Muscle of arm (tissue), 14 donors: ENCODE measurements at places on chromosomes 6 and 20.

- peak; percentile 81 for DNase-seq
Measured at GRCh38 chr20:63537525-63538203, 488 bp upstream of the PTK6 start.

GRCh38 chr6:3438190-3439167 is 18.4 kb downstream of the SLC22A23 start:
- no peak for DNase-seq

- no peak for DNase-seq
Measured at GRCh38 chr6:16352258-16352635, 113.9 kb downstream of the GMPR start.

DNA sequence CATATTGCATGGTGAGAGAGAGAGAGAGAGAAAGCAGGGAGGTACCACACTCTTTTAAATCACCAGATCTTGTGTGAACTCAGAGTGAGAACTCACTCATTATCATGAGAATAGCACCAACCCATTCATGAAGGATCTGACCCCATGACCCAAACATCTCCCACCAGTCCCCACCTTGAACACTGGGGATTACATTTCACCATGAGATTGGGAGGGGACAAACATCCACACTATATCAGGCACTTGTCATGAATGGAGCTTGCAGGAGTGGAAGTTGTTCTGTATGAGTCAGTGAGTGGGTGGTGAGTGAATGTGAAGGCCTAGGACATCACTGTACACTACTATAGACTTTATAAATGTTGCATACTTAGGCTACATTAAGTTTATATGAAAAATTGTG is 47.7 kb upstream of the RNF182 start:
- DNase-seq = no peak

GRCh38 chr6:159540152-159540551 is 152.9 kb downstream of the SOD2 start:
- DNase-seq = no peak

DNA sequence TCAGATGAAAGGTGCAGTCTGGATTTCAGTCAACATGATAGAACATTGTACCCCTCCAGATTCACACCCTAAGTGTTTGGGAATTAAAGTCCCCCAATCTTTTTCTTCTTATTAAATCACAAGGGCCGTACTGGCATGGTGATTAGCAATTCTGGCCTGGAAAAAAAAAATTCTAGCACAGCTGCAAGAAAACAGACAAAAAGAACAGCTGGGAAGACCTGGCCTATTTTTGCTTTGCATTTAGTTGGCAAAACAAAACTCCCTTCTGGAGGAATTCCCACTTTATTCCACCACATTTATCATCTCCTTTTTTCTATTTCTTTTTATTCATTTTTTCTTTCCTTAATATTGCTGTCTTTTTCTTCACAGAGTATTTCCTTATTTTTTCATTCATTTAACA is 39.8 kb upstream of the AKAP12 start:
- peak; percentile 61 for DNase-seq

DNA sequence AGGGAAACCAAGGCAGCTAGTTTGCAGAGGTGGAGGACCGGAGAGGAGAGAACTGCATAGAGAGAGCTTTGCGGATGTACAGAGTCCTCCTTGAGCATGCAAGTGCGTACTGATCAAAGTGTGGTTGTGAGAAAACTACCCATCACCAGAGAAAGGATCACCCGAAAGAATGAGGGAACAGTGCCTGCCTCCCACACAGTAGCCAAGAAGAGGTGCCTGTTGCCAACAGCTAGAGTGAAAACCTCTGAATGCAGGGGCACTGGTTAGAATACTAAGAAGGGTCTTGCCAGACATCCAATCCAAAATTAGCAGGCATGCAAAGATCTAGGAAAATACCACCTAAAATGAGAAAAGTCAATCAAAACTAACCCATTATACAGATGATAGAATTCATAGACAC is 166.6 kb upstream of the AKAP12 start:
- DNase-seq = no peak

GRCh38 chr6:84528201-84528600 is 236.2 kb downstream of the TBX18 start:
- no peak for DNase-seq

DNA sequence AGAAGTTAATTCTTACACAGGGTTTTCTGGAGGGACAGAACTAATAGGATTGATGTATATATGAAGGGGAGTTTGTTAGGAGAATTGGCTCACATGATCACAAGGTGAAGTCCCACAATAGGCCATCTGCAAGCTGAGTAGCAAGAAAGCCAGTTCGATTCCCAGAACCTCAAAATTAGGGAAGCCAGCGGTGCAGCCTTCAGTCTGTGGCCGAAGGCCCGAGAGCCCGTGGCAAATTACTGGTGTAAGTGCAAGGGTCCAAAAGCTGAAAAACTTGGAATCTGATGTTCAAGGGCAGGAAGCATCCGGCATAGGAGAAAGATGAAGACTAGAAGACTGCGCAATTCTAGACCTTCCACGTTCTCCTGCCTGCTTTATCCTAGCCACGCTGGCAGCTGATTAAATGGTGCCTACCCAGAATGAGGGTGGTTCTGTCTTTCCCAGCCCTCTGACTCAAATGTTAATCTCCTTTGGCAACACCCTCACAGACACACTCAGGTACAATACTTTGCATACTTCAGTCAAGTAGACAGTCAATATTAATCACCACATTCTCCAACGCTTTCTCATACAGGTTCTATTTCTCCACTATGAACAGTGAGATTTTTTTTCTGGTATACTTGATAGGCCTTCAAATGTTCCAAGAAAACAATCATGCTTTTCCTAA is 357.0 kb downstream of the LAMA2 start:
- DNase-seq = no peak

- no peak for DNase-seq
Measured at GRCh38 chr6:24847402-24847801, 48.7 kb upstream of the ARMH2 start.

DNA sequence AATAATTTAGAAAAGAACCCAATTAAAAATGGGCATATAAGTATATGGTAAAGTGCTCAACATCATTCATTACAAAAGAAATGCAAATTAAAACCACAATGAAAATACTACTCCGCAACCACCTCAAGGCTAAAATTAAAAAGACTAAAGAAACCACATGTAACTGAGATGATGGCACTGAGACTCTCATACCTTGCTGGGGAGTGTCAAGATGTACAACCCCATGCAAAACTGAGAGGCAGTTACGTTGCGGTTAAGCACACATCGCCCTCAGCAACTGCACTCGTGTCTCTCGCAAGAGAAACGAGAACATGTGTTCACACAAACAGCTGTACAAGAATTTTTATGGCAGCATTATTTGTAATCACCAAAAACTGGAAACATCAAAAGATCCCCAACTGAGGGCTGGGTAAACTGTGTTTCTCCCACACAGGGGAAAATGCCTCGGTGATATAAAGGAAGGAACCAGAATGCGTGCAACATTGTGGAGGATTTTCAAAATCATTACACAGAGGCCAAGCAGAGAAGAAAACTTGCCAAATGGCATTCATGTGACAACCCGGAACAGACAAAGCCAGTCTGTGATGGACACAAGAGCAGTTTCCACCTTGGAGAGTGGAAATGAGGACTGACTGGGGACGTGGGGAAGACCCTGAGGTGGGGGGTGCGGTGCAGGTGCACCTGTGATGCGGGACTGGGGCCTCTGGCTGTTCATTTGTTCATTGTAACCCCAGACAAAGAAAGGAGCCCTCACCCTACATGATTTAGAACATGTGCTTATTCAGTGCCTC is 144.9 kb downstream of the WDR27 start:
- DNase-seq = no peak
